ENCODE measurements at places on chromosomes 13 and 19.

GRCh38 chr19:7288977-7289376, 5.2 kb downstream of the INSR start:
- no peak for DNase-seq

DNA sequence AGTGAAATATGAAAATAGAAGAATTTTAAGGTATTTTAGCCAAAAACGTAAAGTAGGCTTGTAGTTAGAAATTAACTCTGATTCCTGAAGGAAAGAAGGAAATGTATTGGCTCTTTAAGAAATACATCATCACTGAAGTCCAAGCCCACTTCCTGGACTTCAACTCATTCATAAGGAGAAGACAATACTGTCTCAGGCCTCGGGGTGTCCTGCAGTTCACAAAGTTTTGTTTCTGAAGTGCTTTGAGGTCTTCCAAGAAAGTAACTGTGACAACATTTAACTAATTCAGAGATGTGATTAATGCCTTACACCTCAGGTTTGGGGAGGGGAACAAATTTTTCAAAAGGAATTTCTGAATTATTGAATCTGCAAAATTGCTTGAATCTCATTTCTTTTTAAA, 65.8 kb upstream of the STARD13 start:
- DNase-seq: peak; percentile 48

GRCh38 chr19:46132508-46133100, 8.1 kb upstream of the IGFL3 start:
- no peak for DNase-seq

- DNase-seq: peak; percentile 17
These were observed 9.7 kb downstream of the CTU1 start for GRCh38 chr19:51098365-51099046.

DNA sequence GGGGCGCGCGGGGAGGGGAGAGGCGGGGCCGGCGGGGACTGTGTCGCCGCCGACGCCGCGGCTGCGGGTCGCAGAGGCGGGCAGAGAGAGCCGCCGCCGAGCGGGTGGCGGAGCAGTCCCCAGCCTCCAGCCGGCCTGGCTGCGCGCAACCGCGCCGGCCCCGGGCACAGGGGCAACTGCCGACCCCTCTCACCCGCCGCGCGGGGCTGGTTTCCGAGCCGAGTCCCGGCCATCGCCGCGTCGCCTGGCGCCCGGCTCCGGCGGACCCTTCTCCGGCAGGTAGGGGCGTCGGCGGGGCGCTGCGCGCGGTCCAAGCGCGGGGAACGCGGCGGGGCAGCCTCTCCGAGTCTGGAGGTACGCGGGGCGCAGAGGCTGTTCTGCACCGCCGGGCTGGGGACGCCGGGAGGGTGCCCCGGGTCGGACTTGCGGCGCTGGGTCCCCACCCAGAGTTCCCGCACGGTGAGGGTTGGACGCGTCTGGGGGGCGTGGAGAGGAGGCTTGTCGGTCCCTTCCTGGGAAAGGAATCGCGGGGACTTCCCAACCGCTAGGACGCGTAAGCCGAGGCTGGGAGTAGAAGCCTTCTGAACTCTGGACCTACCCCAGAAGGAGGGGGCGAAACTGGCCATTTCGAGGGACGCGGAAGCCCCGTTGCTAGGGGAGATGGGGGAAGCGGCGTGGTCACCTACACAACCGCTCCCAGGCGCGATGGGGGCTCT, 133.6 kb upstream of the MYO16 start:
- no peak for DNase-seq

GRCh38 chr19:16969135-16969534, 57.5 kb downstream of the CPAMD8 start:
- DNase-seq: no peak

- no peak for DNase-seq
These were observed 1.1 kb downstream of the ELF1 start for GRCh38 chr13:41017817-41018601.

DNA sequence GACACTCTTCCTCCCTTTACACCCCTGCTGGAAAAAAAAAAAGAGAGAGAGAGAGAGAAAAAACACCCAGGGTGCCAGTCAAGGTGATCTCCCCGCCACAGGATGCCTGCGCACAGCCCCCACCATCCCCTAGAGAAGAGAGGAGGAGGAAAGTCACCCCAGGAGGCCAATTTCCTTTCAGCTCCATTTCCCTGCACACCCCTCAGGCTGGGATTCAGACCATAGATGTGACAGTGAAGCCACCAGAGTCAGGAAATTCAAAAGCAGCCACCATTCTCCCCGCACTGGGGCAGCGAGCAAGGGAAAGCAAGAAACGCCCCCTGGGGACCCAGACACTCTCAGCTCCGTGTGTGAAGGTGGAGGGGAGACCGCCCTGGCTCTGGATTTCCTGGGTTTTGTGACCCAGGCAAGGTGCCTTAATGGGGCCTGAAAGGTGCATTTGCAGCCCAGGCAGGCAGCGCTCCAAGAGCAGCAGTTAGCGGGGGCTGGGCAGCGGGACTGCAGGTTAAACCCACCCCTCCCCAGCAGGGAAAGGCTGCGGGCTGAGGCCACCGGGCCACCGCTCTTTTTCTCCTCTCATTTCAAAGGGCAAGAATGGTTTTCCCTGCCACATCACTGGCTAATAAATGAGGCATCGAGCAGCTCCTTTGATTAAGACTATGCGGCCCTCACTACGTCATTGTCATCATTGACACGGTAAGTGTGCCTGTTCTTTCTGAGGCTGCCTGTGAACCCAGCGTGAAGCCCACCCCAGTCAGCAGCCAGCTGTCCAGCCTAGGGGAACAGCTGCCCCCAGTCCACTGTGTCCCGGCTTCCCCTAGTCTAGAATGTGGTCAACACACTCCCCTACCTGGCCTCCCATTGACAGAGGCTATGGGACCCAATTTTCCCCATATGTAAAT, 83.8 kb upstream of the TM9SF2 start:
- DNase-seq: no peak

- peak; percentile 74 for DNase-seq
These were observed 10.3 kb downstream of the DNAJB1 start for GRCh38 chr19:14507704-14508542.

DNA sequence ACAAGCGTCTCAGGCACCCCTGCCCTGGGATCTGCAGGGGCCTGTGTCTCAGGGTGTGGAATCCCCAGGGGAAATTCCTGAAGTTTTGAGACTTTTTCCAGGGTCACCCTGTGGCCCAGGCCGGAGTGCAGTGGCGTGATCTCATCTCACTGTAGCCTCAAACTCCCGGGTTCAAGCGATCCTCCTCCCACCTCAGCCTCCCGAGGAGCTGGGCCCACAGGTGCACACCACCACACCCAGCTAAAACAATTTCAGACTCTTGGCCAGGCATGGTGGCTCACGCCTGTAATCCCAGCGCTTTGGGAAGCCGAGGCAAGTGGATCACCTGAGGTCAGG, 4.0 kb downstream of the CAPN12 start:
- no peak for DNase-seq

DNA sequence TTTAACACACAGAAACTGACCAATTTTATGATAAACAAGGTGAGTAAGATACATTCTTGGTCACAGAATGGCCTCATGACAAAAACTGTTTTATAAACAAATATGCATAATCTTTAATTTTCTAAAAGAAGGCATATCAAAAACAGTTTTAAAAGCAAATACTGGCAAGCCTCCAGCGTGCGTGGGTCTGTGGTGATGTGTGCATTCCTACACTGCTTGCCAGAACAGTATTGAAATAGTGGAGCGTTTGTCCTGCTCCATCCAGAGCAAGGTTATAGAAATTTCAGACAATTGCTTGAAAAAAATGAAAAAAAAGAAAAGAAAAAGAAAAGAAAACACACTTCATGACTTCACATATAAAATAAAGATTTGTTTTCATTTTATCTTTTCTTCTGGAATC, 140.9 kb downstream of the MZT1 start:
- DNase-seq: peak; percentile 0

DNA sequence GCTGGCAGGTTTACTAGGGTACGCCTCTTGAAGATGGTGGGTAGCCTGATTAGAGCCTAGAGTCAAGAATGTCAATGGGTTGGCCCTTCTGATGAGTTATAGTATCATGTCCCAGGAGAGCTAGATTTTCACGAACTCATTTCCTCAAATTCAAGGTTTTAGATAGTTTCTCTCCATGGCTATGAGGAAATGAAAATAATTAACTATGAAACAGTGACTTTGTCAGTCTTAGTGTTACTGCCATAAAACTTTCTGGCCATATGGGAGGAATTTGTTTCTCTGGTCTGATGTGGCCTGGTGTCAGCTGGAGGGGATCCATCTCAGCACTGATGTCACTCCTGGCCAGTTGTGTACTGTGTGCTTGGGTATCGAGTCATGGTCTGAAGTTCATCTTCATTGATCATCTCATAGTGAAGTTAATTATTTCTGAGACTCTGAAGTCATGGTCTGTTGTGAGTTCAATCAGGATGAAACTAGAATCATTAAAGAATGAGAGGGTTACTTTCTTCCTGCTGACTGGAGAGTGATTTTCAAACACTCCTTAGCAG, 49.4 kb upstream of the TNFSF11 start:
- DNase-seq: peak; percentile 8

- no peak for DNase-seq
These were observed 51.2 kb upstream of the SHKBP1 start for GRCh38 chr19:40525234-40526051.

GRCh38 chr13:98519976-98520375, 56.9 kb downstream of the STK24 start:
- no peak for DNase-seq

DNA sequence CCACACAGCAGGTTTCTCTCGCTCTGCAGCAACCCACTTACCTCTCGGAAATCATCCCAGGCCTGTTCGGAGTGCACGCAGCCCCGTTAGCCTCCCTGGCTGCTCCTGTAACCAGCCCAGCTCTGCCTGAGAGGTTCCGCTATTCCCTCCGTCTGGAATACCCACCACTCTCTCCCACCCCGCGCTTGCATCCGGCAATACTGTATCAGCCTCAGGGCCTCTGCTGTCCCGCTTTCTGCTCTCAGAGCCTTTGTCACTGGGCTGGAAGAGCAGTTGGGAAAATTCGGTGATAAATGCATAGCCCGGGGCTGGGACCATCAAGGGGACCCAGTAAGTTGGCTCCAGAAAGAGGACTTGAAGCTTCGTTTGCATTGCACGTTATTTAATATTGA, 759 bp upstream of the TLE6 start:
- DNase-seq: no peak

DNA sequence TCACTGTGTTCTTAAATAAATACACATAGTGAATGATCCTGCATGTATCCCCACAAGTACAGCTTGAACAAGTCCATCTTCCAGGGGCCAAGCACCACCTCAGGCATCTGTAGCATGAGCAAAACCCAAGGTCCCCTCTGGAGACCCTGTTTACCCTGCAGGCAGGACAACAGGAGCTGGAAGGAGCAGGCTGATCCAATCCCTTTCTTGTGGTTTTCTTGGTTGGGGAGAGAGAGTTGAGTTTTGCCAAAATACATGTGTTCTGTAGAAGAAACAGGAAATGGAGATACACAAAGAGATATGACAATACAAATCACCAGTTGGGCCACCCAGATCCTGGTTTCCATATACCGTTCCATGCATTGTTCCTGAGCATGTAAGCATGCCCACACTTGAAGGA, 92.8 kb downstream of the SHISA2 start:
- DNase-seq: no peak

DNA sequence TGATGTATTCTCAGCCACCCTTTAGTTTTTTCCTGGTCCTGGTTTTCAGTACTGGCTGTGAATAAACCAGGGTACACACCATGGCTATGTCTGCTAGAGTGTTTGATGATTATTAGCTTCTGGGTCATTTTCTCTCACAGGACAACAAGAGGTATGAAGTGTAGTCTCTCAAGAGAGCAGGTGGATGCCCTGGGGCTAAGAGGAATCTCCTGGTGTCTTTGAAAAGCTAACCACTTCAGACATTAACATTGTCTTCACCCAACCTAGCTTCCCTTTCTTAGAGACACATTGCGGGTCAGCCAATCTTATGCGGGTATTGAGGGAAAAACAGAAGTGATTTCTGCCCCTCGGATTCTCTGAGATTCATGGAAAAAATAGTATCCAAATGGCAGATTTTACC, 1.6 kb downstream of the ZNF730 start:
- DNase-seq: no peak

GRCh38 chr13:94784066-94784465, 71.7 kb upstream of the SOX21 start:
- DNase-seq: peak; percentile 12

- DNase-seq: no peak
These were observed 1564.2 kb upstream of the MIR17HG start for GRCh38 chr13:89783221-89783755.

- DNase-seq: no peak
These were observed 82.3 kb downstream of the UGGT2 start for GRCh38 chr13:95970878-95971277.

DNA sequence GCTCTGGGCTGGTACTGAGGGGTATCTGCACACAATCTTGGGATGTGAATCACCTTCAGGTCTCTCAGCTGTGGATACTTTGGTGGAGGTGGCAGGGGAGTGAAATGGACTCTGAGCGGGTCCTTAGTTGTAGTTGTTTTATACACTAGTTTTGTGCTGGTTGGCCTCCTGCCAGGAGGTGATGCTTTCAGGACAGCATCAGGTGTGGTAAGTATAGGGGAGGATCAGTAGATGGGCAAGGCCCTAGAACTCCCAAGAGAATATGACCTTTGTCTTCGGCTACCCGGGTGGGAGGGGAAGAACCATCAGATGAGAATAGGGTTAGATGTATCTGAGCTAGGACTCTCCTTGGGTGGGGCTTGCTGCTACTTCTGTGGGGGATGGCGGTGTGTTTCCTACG, 2284.3 kb upstream of the PCDH20 start:
- DNase-seq: no peak

DNA sequence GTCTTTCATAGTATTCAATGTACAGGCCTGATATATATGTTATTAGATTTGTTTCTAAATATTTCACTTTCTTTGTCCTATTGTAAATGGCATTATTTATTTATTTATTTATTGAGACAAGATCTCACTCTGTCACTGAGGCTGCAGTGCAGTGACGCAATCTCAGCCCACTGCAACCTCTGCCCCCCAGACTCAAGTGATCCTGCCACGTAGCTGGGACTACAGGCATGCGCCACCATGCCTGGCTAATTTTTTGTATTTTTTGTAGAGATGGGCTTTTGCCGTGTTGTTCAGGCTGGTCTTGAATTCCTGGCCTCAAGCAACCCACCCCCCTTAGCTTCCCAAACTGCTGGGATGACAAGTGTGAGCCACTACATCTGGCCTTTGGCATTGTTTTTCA, 5.4 kb upstream of the GAS6 start:
- no peak for DNase-seq

DNA sequence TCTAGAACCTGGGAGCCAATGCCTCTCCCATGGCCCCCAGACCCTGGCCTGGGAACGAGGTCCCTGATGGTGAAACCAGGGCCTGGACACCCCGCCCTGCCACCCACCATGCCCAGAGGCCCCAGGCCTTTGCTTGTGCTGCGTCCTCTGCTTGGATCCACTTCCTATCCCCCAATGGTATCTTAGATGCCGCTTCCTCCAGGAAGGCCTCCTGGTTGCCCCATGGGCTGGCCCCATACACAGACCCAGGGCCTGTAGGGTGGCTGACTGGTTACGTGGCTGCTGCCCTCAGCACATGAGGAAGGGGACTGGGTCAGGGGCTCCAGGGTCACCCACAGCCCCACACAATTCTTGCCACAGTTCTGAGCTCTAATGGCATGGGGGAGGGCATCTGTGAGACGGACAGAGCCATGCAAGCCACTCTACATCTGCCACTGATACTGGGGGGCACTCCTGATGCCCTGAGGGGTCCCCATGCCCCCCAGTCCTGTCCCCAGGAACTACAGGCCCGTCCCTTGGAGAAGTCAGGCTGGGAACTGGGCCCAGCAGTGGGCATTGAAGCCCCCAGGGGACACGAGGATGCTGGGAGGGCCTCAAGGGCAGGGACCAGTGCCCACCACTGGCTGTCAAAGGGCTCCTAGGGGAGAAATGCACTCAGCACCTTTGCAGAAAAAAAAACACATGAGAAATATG, 5.0 kb downstream of the RPL36 start:
- no peak for DNase-seq
